ENCODE measurements at places on chromosomes 1 and 21.

- no peak for DNase-seq
Observed at GRCh38 chr1:184170719-184171118, 119.2 kb downstream of the TSEN15 start.

DNA sequence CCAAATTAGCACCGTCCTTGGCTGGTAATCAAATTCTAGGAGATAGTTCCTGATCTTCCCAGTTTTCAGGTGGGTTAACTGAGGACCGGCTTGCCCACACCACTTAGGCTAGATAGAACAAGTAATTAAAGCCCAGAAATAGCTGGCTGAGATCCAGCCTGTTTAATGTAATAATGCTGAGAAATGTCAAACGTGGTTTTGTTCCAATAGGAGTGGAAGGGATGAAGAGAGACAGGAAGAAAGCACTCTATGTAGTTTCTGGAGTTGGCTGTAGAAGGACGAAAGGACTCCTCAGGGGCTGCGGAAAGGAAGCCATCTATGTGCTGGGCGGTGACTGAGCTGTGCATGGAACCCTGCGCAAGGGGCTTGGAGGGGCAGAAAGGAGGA lies 18.6 kb downstream of the NAV1 start:
- no peak for DNase-seq

DNA sequence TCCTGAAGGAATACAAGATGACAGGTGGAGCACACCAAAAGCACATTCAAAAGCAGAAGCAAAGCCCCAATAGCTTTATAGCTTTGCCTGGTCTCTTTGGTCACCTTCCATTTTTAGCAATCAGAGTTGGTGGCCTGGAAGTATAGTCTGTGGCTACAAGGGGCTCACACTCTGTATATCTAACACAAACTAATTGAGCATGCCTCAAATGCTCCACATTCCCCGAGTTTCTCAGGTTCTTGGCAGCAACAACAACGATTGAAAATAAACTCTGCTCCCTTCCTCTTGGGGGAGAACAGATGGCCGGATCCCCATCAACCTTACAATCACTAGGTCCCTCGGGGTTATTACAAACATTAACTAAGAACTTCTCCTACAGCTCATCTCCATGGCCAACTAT lies 24.9 kb upstream of the TADA1 start:
- DNase-seq = no peak

GRCh38 chr1:107430540-107431228 lies 289.8 kb downstream of the NTNG1 start:
- DNase-seq = peak; percentile 9

DNA sequence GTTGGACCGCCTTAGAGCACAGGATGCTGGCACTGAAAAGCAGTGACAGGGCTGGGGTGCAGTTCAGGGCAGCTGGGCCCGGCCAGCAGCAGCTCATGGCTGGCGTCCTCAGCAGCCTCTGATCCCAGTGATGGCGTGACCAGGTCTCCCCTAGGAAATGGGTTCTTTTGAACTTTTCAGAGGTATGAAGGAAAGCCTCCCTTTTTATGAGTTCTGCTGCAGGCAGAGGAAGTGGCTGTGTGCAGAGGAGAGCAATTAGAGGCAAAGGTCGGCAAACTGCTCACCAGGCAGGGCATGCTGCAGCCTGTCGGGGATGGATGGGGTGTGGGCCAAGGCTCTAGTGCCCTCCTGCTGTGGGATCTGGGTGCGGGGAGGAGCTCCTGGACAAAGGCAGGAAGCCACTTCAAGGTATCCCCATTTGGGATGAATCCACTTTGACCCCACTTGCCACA lies 45.6 kb upstream of the RAB4A start:
- no peak for DNase-seq

GRCh38 chr1:44609412-44609767 lies 64.9 kb downstream of the TMEM53 start:
- no peak for DNase-seq

GRCh38 chr1:85681087-85681486 lies 27.1 kb downstream of the ZNHIT6 start:
- no peak for DNase-seq

DNA sequence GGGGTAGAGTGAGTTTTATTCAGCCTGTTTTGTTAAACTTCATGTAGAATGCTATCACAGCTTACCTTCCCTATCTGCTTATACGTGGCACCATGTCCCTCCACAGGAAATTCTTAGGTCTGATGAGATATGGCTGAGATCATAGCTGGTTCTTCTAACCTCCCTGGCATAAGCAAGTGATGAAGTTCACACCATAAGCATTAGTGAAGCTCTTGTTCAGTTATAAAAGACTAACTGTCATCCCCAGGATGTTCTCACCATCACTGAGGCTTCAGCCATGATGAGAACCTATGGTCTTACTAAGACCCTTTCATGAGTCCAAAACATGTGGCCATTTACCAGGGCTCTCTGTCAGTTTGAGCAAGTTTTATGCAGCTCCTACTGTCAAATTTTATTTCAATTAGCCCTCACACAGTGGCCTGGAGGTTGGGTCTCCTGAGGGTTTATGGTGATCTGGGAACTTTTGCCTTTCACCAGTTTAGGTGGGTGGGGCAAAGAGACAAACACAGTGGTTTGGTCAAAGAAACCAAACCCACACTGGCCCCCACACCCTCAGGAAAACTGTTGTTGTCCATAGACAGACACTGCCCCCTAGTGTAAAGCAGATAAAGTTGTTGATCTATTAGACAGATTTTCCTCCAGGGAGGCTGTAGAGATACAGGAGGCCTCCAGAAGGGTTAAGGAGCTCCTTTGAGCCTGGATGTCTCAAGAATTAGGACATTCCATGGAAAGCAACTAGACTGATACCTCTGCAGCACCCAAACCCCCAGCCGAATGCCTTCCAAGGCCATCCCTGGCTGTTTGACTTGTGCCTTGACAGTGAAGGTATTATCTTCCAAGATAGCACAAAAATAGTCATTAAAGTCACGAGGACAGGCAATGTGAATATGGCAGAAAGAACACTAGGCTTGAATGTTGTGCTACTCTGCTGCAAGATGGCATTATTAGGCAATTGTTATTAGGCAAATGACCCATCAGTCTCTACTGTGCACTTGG lies 5.0 kb downstream of the SLC22A15 start:
- peak; percentile 32 for DNase-seq

DNA sequence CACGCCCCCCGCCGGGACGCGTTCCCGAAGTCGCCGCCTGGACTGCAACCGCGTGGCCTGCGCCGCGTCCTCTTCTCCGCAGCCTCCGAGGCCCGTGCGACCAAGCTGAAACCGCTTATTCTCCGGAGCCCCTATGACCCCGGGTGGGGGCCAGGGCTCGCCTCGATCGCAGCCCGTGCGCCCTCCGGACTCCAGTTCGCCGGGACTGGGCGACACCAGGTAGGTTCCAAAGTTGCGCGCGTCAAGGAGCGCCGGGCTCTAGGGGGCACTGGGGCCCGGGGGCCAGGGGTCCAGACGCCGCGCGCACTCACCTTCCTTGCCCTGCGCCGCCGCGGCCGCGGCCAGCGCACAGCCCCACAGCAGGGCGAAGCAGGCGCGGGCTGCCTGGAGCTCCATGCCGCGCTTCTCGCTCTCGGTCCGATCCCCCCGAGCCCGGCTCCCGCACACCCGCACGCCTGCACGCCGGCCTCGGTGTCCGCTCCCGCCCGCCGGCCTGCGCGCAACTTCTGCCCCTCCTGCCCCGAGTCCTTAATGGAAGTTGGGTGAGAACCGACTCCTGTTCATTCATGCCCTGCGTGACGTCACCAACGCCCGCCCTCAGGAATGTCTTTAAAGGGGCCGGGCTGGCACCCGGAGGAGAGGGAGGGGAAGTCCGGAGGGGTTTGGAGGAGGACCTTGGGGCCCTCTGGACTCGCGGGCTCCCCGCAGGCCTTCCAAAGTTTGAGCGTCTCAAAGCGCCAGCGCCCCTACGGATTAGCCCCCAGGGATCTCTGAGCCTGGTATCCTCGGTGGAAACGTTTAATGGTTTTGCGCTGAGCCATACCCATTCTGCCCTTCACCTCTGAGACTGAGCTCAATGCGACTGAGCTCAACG lies at the start of gene EPHA2:
TSS of gene EPHA2 (minus strand) at position 533 of the 874 bp plus-strand sequence. CDS start at position 396, 137 bp downstream.
- peak; percentile 30 for DNase-seq

GRCh38 chr1:32073299-32074229 lies 825 bp downstream of the TMEM39B start:
- DNase-seq = peak; percentile 91

GRCh38 chr1:203098914-203099520 lies 13.2 kb upstream of the MYOG start:
- no peak for DNase-seq

DNA sequence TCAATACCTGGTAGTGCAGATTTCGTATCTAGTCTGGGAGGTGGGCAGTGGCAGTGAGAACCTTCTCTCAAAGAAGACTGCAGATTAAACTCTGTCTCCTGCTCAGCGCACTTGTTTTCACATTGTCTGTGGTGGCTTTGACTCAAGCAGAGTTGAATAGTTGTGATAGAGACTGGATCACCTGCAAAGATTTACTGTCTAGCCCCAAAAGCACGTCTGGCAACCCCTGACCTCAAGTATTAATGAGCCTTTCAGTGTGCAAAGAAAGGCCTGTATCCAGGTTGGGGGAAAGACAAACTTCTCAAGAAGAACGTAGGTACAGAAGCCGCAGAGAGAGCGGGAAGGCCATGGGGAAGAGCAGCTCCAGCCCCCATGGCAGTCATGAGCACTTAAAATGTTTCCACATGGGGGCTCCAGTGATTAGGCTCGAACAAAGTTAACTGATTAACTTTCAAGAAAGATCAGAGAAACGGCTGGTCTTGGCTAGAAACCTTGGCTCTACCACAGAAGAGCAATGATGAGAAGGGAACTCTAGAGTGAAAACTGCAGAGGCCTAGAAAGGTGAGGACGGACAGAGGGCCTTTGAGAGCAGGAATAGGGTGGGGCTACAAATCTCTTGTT lies 15.2 kb downstream of the HENMT1 start:
- no peak for DNase-seq

GRCh38 chr1:226408285-226409184 lies 642 bp upstream of the PARP1 start:
- no peak for DNase-seq

GRCh38 chr1:7172804-7173203 lies 387.6 kb downstream of the CAMTA1 start:
- DNase-seq = no peak

GRCh38 chr21:17821121-17821520 lies 2.0 kb upstream of the C21orf91 start:
- no peak for DNase-seq

DNA sequence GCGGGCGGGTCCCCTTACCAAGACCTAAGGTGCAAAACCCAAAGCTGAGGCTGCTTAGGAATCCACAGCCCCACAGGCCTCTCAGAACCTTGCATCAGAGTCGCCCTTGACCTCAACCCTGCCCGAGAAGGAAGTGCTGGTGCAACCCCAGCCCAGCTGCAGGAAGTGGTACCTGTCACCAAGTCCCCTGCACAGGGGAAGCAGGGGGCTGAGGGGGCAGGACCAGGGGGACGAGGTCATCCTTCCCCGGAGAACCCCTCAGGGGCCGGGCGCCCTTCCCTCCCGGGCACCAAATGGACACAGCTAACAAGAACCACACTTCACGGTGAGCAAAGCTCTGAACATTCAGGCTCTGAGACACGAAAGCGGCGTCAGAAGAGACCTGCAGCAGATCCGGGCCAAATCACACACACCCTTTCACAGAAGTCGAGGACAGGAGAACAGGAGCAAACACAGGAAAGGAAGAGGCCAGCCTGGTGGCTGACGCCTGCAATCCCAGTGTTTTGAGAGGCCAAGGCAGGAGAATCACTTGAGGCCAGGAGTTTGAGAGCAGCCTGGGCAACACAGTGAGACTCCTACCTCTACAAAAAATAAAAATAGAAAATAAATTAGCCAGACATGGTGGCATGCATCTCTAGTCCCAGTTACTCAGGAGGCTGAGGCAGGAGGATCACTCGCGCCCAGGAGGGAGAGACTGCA lies 6.4 kb downstream of the ITGB2 start:
- DNase-seq = no peak

GRCh38 chr1:4699376-4700301 lies 45.2 kb downstream of the AJAP1 start:
- peak; percentile 30 for DNase-seq

GRCh38 chr1:229024528-229025130 lies 246.3 kb upstream of the RAB4A start:
- DNase-seq = no peak

DNA sequence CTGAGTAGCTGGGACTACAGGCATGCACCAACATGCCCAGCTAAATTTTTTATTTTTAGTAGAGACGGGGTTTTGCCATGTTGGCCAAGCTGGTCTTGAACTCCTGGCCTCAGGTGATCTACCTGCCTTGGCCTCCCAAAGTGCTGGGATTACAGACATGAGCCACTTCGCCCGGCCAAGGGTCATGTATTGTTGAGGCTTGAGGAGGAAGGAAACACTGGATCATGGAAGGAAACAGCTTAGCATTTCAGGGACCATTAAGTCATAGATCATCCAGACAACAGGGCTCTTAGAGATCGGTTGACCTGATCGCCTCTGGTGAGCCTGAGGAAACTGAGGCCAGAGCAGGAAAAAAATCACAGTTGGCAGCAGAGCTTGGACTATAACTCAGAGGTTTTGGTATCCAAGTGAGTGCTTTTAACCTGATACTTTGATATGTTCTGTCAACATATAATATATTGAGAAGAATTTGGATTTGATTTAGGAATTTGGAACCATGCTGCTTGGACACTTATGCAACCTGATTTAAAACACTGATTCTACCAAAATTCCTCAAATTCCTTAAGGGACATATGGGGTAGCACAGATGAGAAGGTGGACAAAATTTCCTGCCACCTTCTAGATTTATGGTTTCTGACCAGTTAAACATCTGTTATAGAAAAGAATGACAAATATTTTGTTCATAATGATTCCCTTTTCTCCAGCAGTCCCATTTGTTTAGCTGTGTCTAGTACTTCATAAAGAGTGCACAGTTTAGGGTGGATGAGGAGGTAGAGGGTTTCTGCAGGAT lies 13.1 kb upstream of the BMP8A start:
- DNase-seq = no peak

GRCh38 chr21:44377201-44377921 lies 23.9 kb downstream of the TRPM2 start:
- peak; percentile 74 for DNase-seq

DNA sequence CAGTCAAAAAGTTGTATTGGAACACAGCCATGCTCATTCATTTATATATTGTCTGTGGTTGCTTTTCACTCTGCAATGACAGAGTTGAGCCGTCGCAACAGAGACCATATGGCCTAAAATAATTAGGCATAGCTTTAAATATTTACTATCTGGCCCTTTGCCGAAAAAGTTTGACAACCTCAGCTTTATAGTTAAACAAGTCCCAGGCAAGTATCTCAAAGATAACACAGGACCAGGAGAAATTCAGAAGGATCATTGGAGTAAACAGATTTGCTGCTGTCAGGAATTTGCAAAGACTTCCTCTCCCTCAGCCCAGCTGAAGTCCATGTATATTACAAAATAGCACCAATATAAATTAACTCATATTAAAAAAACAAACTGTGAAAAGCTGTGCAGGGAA lies 34.4 kb downstream of the NID1 start:
- no peak for DNase-seq

All from NCI-H345 (cell line).